MCF 10A (cell line): ENCODE measurements at places on chromosomes 16 and 17. TPM values are rescaled to one million over a fixed set of nuclear protein-coding genes. Genes with fewer than 3 reads are reported as not detected.

DNA sequence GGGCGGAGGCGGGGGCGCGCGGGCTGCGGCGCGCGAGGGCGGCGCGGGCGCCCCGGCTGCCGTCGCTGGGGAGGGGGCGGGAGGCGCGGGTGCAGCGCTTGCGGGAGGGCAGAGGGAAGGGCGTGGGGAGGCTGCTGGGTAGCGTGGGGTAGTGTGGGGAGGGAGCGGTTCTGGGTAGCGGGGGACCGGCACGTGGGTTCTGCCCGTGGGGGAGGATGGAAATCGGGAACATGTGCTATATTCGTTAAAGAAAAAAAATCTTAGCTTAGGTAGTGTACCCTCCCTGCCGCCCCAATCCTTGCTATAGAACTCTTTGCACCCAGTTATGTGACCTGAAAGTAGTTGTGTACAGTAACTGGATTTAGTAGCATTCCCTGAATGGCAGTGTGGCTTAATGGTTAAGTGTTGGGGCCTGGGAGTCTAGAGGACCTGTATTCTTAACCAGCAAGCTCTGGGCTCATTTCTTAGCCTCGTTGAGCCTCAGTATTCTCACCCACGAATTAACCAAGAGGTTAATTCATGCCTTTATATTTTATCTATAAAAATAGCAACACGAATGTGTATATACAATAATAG lies 646 bp downstream of the RABEP1 start:
- peaks cover 26% of the 10 kb centered on the region for H3K4me1 ChIP-seq
- peak overlapping the region; percentile 51 for H3K27ac ChIP-seq
- peak overlapping the region; percentile 74 for H3K4me3 ChIP-seq
- peaks cover 27% of the 10 kb centered on the region for H3K36me3 ChIP-seq

- peak overlapping the region; percentile 29 for H3K4me3 ChIP-seq
- no peak overlapping the region for H3K27ac ChIP-seq
- peaks cover 36% of the 10 kb centered on the region for H3K4me1 ChIP-seq
- peaks cover 21% of the 10 kb centered on the region for H3K36me3 ChIP-seq
- DNase-seq: no peak
- H3K27me3 ChIP-seq: no peaks in the 10 kb centered on the region
Observed at GRCh38 chr17:77372444-77373298, 231.9 kb downstream of the SEC14L1 start.

- H3K27me3 ChIP-seq: no peaks in the 10 kb centered on the region
- H3K4me1 ChIP-seq: no peaks in the 10 kb centered on the region
- H3K4me3 ChIP-seq: no peak overlapping the region
- DNase-seq: no peak
Observed at GRCh38 chr16:52203096-52203495, 343.8 kb downstream of the TOX3 start.

GRCh38 chr16:28193530-28194423 lies 18.0 kb downstream of the XPO6 start:
- peak; percentile 62 for DNase-seq
- peak overlapping the region; percentile 50 for H3K27ac ChIP-seq
- H3K4me1 ChIP-seq: peaks cover 33% of the 10 kb centered on the region
- no peaks in the 10 kb centered on the region for H3K27me3 ChIP-seq
- H3K36me3 ChIP-seq: peaks cover 29% of the 10 kb centered on the region

GRCh38 chr16:14307059-14307526 lies 236.0 kb downstream of the MRTFB start:
- H3K4me3 ChIP-seq: peak overlapping the region; percentile 16
- peaks cover 27% of the 10 kb centered on the region for H3K36me3 ChIP-seq
- no peaks in the 10 kb centered on the region for H3K27me3 ChIP-seq
- H3K27ac ChIP-seq: peak overlapping the region; percentile 94
- peaks cover 57% of the 10 kb centered on the region for H3K4me1 ChIP-seq

DNA sequence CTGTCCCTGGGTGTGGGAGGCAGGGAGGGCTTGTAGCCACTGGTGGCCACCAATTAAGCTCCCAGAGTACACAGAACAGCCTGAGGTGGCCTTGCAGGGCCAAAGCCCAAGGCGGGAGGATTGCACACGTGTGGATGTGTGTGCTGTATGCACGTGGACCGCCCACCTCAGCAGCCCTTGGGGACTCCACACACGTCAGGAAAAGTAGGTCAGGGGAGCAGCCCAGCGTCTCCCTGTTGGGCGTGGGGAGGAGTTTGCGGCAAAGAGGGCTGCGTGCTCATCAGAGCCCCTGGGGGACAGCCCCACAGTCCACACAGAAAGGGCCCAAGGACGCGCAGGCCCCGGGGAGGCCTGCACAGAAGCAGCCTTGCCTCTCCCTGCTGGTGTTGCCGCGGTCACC lies 19.6 kb downstream of the SBK1 start:
- H3K4me1 ChIP-seq: no peaks in the 10 kb centered on the region
- H3K36me3 ChIP-seq: no peaks in the 10 kb centered on the region
- no peak overlapping the region for H3K27ac ChIP-seq
- no peak for DNase-seq
- no peak overlapping the region for H3K4me3 ChIP-seq

DNA sequence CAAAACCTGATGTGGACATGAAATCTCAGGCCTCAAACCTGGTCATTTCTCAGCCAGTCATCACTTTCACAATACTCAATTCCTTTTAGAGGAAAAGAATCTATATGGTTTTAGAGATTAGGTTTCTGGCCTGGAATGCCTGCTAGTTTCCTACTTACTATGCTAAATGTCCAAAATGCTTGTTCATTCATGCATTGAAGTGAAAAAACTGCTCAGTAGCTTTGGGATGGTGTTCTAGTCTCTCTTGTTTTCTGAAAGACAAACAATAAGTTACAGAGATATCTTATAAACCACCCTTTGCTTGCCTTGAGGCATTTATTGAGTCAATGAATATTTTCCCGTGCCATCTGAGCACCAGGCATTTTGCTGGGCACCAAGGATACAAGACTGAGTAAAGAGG lies 1146.5 kb upstream of the GOT2 start:
- no peaks in the 10 kb centered on the region for H3K27me3 ChIP-seq
- DNase-seq: no peak
- H3K4me1 ChIP-seq: peaks cover 21% of the 10 kb centered on the region
- no peaks in the 10 kb centered on the region for H3K36me3 ChIP-seq
- no peak overlapping the region for H3K27ac ChIP-seq

Gene PSMB10
- 20.3 and 32.7 TPM in 2 replicates for total RNA-seq

Gene C16orf96
- not detected in 2 replicates for total RNA-seq

Gene CCL7
- total RNA-seq: not detected in 2 replicates

Gene RAB37
- total RNA-seq: not detected in 2 replicates

Gene HBA1
- 2.2 and 2.9 TPM in 2 replicates for total RNA-seq

Gene CSH2
- total RNA-seq: not detected in 2 replicates
